ENCODE measurements at places on chromosomes 1 and 21.

GRCh38 chr1:236733653-236734052 is 47.4 kb downstream of the ACTN2 start:
- no peak for DNase-seq

DNA sequence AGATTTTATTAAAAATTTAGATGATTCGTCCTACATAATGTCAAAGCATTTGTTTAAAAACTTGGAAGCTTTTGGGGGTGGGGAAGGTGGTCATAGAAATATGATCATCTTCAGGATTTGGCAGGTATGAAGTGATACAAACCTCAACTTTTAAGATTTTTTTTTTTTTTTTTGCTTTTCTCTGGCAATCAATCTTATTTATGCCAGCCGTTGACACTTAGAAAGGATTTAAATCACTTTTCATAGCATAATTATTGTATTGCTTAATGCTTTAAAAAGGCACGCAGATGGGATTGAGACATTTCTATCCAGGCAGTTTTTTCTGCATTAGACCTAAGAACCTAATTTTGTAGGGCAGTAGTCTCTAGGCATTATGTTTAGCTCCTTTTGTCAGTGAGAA is 19.7 kb downstream of the MRPS6 start:
- no peak for DNase-seq

GRCh38 chr1:147243228-147243685 is 773 bp downstream of the CHD1L start:
- DNase-seq: peak; percentile 77

DNA sequence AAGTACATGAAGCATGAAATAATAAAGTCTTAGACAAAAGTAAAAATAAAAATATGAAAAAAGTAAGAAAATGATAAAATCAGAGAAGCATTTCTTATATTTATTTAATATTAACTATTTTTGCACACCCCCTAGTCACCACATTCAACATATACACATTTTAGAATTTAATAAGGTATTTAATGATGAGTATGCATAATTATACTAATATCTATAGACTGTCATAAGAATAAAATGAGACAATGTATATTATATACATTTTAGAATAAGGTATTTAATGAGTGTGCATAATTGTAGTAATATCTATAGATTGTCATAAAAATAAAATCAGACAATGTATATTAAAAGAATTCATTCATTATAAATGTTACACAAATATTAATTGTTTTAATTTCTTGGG is 18.9 kb downstream of the PIGK start:
- DNase-seq: no peak

GRCh38 chr21:45833414-45833813 is 148.2 kb upstream of the COL6A1 start:
- no peak for DNase-seq

DNA sequence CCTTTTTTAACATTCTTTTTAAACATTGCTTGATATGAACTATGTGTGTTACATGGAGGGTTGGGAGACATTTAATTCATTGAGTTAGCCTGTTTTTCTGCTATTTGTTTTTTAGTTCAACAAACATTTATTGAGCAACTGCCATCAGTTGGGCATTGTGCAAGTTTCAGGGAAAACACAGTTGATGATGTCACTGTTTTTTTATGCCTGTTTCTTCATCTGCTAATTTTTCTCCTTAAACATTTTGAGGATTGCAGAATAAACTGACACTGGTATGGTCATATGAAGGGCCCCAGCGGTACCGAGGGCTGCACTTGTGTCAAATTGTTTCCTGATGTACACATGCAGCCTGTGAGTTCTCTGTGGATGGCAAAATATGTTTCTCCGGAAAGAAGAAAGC is 253.0 kb downstream of the FGGY start:
- DNase-seq: no peak

GRCh38 chr1:15118579-15118978 is 35.0 kb upstream of the TMEM51 start:
- no peak for DNase-seq

- DNase-seq: no peak
Measured at GRCh38 chr1:234851450-234852438, 241.8 kb upstream of the IRF2BP2 start.

GRCh38 chr1:36782785-36783184 is 251.5 kb downstream of the GRIK3 start:
- DNase-seq: no peak

DNA sequence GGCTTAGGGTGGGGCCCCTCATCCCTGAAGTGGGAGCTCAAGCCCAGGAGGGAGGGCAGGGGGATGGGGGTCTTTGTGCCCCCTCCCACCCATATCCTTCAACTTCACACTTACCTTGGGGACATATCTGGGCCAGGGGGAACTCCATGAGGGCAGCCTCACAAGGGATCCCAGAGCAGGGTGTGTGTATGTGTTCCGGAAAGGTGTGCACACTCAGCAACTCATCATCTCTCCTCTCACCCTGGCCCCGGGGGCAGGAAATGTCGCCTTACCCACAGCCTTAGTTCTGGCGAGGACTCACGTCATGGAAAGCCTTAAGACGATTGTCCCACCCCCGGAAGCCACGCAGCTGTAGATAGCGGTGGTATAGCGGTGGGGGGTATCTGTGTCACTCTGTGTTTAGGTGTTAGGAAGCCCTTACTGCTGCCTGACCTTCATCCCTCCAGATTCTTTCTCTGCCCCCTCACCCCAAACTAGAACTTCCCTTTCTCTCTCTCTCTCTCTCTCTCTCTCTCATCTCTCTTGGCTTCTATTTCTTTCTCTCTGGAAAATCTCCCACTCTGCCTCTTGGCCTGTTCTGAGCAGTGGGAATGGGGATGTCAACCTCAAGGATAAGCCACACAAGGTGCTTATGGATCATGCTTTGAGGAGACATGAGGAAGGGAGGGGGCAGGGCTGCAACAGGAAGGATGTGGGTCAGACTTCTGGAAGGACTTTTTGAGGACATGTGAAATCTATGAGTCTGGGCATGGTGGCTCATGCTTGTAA is at the start of gene SH2D2A:
Gene SH2D2A (minus strand): TSS at position 288 of the 768 bp plus-strand sequence. CDS start 140 bp downstream, at position 148.
- DNase-seq: no peak

DNA sequence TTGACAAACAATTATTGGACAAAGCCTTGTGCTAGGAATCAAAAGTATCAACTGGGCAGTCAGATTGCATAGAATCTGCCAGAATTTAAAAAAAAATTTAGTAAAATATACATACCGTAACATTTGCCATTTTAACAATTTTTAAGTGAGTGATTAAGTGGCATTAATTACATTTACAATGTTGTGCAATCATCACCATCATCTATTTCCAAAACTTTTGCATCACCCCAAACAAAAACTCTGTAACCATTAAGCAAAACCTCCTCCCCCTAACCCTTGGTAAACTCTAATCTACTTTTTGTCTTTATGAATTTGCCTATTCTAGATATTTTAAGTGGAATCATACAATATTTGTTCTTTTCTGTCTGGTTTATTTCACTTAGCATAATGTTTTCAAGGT is 182.8 kb downstream of the LMO4 start:
- no peak for DNase-seq

GRCh38 chr21:34276711-34277425 is 86.9 kb upstream of the KCNE2 start:
- no peak for DNase-seq

DNA sequence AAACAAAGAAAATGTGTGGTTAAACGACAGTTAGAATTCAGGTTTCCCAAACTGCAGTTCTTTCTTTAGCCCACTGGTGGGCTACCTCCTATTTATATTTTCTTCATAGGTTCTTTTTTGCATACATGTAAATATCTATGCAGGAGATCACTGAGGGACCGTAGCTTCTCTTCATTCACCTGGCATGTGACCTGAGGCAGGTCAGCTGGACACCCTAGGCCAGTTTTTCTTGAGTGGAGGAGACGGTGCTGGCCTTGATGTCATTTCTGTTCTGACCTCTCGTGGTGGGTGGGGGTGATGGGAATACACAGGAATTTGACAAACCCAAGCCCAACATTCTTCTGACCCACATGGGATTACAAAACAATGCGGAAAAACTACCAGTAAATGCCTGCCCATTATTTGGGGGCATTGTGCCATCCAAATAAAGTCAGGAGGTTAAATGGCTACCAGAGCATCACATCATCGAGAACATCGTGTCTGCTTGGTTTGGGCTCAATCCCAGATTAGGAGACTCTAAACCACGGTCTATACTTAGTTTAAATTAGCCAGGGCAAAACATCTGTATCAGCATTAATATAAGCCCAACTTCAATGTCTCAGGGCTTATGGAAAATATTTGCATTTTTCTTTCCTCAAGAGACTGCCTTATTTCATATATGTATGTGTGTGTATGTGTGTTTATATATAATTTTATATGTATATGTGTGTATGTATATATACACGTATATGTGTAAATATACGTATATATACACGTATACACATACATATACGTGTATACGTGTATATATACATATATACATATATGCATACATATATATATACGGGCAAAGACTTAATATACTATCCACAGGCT is 7.4 kb upstream of the IRF2BP2 start:
- DNase-seq: peak; percentile 83

- no peak for DNase-seq
Measured at GRCh38 chr1:243287652-243288051, 31.8 kb downstream of the SDCCAG8 start.

Measured in coronary artery (tissue), 2 donors.